CD4-positive, alpha-beta T cell treated with Interleukin-6 at 100 ng/mL for 8 hours (primary cell): ENCODE measurements at places on chromosomes 5 and 9.

- DNase-seq: no peak
Observed at GRCh38 chr5:65100911-65101631, 332.3 kb downstream of the CWC27 start.

GRCh38 chr9:7338586-7339281 is 460.8 kb downstream of the DMAC1 start:
- no peak for DNase-seq

DNA sequence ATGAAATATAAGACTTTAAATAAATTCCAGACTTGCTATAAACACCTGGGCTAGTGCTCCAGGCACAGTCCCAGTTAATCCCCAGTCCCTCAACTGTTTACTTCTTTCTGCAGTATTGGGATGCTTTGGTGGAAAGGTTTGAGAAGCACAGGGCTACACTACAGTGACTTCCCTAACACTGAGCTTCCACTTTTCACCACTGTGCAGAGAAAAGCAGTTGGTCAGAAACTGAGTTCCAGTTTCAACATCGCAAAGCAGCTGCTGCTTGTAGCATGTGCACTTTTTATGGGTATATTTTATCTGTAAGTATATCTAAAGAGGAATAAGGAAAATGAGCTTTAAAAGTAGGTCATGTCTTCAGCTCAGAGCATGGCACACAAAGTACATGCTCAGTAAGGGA is 339.7 kb downstream of the NTRK2 start:
- no peak for DNase-seq

GRCh38 chr9:109585796-109586195 is 87.7 kb upstream of the PTPN3 start:
- DNase-seq: no peak

DNA sequence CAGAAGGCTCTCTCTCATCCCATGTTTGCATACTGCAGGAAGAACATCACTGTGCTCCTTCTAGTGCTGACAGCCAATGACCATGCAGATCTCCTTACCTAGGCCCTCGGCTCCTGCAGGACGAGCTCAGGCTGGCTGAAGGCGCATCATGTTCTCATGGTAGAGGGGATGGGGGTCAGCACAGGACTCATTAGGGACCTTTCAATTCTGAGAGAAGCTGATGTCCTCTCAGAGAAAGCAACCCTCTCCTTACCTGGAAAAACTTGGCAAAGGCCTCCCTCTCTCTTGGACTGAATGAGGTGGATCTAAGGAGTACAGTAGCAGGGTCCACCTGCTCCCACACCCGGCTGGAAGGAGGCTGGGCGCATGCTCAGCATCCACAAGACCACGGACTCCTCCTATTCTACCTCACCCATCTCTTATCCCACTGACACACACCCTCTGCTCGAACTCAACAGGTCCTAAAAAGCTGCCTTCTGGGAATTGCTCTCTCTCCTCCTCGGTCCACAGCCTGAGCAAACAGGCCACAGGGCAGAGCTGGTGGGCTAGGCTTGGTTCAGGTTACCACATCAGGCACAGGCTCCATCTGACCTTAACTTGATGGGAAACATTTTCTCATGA is 2.9 kb downstream of the IPPK start:
- no peak for DNase-seq

- DNase-seq: no peak
Observed at GRCh38 chr5:152004095-152004494, 79.4 kb upstream of the GLRA1 start.

DNA sequence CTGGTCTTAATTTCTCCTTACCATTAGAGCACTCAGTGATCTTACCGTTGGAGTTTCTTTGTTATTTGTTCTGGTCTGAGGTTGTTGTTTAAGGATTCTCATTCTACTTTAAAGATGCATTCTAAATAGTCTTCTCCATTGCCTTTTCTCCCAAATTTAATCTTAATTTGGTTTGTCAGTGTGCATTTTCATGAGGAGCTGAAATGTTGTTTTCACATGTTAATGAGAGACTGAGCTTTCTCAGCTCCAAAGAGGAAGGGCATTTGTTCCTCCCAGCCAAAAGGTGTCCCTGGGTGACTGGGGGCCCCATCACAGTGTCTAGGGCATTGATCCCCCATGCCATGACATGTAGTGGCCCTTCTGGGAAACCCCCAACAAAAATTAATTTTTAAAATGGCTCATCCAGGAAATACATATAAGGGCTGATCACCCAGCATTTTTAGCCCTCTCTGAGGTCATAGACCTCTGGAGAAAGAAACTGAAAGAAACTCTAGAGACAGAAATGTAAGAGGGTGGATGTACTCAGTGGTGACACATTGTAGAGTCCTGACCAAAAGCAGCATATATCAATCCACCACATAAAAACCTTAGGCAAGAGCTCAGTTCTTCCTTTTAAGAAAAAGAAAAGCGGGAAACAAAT is 240.4 kb upstream of the RAI14 start:
- no peak for DNase-seq

DNA sequence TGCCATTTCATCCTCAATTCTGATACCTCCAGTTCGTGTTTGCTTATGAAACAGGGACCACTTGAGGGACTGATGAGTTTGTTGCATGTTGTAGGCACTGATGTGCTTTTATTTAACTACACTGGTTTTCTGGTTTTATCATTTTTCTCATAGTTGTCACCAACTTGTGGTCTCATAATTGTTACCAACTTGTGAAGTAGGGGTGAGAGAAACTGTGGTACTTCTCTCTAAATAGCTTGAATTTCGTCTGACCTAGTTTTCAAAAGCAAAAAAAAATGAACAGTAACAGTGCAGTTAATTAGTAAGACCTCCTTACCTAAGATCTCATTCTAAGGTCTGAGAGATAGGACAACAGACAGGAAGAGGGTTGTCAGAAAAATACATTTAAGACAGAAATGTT is 78.0 kb downstream of the ANXA2R start:
- DNase-seq: no peak

DNA sequence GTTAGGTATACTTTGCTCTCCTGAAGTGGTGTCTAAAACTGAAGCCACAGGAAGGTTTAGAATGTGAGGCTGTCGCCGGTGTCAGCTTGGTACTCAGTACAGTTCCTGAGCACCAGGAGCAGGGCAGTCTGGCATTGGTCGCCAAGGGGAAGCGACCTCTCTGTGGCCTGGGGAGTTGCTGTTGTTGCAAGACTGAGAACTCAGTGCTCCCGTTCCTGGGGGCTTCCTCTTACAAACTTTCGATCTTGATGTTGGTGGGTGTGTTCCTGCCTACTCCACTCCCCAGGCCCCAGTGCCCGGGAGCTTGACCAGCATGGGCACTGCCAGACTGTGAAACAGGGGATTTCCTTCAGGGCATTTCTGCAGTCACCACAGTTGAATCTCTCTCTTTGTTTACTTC is 52.4 kb upstream of the PPARGC1B start:
- no peak for DNase-seq

DNA sequence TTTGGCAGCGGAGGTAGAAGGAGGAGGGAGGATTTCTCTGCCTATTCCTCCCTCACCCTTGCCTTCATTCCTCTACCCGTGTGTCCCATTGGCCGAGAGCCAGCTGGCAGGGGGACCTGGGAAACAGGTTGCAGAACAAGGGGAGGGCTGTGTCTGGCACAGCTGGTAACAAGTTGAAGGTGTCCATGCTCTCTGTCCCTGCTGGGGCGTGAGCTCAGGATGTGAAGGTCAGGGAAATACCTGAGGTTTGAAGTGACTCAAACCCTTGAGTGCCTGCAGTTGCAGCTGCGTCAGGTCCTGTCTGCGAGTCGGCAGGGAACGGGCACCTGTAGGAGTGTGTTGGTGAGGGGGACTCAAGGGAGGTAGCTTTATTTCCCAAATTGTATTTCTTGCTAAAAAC is 16.2 kb downstream of the MIGA2 start:
- no peak for DNase-seq

GRCh38 chr9:108217431-108218349 is 638.1 kb downstream of the ACTL7B start:
- no peak for DNase-seq

GRCh38 chr5:40381676-40382363 is 297.9 kb upstream of the PTGER4 start:
- no peak for DNase-seq

- DNase-seq: peak; percentile 40
Observed at GRCh38 chr5:150801117-150801927, 22.8 kb downstream of the SMIM3 start.

- no peak for DNase-seq
Observed at GRCh38 chr9:130498298-130498917, 53.6 kb downstream of the ASS1 start.

- DNase-seq: no peak
Observed at GRCh38 chr9:134533850-134534588, 107.6 kb upstream of the COL5A1 start.

- DNase-seq: no peak
Observed at GRCh38 chr9:133848471-133849109, 110.4 kb upstream of the SARDH start.

GRCh38 chr5:123478546-123478945 is 33.4 kb upstream of the CSNK1G3 start:
- no peak for DNase-seq

DNA sequence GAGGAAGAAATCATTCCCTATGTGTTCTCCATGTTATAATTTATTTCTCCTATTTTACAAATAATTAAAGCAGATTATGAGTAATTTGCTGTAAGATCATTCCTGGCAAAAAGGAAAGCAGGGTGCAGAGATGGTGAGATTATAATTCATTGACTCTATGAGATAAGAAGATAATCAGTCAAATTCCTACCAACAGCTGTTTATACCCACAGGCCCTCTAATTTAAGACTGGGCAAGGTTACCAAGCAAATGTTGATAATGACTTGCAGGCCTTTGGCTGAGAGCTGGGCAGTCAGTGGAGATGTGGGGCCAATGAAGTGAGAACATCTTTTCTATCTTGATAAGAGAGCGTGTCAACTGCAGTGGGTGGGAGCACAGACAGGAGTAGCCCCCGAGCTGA is 222.7 kb downstream of the ICE1 start:
- DNase-seq: no peak

DNA sequence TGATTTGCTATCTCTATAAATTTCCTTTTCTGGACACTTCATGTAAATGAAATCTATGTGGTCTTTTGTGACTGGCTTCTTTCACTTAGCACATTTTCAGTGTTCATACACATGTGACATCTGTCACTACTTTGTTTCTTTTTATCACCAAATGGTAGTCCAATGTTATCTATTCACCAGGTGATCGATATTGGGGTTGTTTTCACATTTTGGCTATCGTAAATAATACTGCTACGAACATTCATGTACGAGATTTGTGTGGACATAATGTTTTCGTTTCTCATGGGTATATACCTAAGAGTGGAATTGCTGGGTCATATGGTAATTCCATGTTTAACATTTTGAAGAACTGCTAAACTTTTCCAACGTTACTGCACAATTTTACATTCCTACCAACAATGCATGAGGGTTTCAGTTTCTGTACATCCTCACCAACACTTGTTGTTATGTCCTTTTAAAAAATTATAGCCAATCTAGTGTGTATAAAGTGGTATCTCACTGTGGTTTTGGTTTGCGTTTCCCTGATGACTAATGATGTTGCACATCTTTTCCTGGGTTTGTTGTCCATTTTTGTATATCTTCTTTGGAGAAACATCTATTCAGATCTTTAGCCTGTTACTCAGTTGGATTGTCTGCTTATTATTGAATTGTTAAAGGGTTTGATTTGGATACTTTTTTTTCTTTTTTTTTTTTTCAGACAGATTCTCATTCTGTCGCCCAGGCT is 263.0 kb downstream of the PDZD2 start:
- no peak for DNase-seq

DNA sequence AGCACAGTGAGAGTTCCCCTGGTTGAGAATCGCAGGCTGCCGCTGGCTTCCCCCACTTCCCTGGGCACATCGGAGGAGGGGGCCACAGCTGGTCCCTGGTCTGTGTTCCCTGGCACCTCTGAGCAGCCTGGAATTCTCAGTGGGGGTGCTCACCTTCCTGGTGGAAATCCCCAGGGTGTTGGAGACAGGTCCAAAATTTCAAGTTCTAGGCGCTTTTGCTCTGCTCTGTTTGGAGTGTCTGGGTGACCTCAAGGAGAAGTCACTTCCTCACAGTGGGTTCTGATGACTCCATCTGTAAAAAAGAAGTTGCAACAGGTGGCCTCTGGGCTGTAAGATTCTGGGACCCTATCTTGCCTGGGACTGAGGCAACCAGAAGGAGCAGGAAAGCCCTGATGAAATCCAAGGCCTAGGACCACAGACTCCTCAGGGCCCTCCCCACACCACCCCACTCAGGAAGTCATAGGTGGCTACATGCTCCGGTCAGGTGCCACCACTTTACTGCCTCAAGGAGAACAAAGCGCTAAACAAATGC is at the start of gene TRAF1:
Gene TRAF1, minus strand, starts transcription at position 400 of the 532 bp plus-strand sequence. CDS start 721 bp downstream, outside the sequence.
- peak; percentile 48 for DNase-seq

DNA sequence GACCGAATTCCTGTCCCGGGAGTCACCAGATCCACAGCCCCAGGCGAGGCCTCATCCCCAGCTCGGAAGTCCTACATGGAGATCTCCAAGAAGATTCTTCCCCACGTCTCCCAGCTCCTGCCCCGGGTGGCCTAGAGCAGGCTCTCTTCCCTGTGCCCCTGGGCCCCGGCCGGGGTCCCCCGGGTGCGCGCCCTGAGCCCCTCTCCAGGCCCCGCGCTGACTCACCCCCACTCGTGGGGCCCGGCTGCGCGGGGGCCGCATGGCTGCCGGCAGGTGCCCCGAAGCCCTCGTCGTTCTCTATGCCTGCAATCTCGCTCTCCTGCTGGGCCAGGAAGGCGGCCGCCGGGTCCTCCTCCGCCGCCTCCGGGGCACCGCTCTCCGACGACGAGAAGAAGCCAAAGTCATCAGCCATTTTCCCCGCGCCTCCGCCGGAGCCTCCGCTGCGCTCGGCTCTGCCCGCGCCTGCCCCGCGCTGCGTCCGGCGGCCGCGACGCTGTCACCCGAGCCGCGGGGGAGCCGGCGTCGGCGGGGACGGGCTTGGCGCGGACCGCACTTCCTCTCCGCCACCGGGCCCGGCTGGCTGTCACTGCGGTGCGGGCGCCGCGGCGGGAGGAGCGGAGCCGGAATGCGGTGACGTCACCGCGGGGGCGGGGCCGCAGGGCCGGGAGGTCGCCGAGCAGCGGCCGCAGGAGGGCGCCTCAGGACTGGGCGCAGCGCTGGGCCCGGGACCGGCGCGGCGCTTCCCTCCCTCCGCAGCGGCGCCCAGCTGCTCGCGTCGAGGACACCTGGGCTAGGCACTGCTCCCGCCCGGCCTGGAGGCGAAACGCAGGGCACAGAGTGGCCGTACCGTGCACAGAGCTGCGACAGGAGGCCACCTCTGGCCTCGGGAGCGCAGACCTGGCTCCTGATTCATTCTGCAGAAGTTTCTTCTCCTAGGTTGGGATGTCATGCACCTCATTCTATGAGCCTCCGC is at the start of gene CLTB:
Gene CLTB, minus strand, starts transcription at position 588 of the 973 bp plus-strand sequence. Its CDS starts 176 bp downstream, at position 412.
- peak; percentile 89 for DNase-seq

DNA sequence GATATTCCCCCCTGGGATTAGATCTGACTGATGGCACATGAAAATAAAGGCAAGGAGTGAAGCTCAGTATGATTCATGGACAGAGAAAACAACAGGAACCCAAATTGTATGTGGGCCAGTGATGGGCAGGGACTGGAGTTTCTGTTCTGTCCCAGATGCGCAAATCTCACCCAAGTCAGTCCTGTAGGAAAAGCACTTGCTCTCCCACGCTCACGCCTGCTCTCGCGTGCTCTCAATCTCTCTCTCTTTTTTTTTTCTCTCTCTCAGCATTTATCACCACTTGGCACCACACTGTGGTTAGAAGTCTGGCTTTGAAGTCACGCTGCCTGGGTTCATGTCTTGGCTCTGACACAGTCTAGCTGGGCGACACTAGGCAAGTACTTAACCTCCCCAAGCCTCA is 106.5 kb upstream of the LRRTM2 start:
- DNase-seq: peak; percentile 12
